LoVo (cell line): ENCODE measurements at places on chromosomes 1 and 21.

DNA sequence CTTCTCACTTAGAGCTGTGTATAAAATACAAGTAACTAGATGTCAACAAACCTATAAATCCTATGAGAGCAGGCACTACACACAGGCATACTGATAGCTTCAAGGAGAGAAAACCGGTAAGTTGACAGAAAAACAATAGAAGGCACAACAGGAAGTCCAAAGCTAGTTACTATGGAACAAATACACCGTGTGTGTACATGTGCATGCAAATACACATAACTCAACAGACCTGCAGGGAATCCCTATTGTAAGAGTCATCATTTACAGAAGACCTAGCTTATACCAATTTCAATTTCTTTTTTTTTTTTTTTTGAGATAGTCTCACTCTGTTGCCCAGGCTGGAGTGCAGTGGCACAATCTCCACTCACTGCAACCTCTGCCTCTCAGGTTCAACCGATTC, 26.3 kb downstream of the JAK1 start:
- DNase-seq: no peak

GRCh38 chr1:238777551-238777950, 608.8 kb upstream of the CHRM3 start:
- no peak for DNase-seq

GRCh38 chr1:59007820-59008598, 224.2 kb upstream of the JUN start:
- DNase-seq: no peak

GRCh38 chr1:204545202-204545601, 29.0 kb downstream of the MDM4 start:
- DNase-seq: no peak

DNA sequence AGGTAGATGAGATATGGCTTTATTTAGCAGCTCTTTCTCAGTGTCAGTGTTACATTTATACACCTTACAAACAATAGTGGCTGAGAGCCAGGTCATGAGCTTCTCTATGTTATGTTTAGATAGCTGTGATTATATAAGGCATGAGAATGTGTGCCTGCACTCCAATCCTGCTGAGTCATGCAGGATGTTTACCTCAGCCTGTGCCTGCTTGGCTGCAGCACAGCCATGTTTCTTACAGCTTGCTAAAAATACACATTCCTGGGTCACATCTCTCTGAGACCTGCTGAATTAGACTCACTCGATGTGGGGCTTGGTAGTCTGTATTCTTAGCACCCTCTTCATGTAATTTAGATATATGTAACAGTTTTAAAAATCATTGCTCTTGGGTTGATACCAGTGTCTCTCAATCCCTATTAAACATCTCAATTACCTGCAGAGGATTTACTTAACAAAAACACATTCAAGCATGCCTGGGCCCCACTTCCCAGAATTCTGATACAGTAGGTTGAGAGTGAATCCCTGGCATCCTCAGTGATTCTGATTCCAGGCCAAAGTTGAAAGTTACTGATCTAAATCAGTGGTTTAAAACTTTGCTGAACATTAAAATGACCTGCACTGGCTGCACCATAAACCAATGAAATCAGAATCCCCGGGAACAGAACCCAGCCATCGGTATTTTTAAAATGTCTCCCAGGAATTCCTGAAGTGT, 107.5 kb downstream of the GDAP2 start:
- DNase-seq: no peak

DNA sequence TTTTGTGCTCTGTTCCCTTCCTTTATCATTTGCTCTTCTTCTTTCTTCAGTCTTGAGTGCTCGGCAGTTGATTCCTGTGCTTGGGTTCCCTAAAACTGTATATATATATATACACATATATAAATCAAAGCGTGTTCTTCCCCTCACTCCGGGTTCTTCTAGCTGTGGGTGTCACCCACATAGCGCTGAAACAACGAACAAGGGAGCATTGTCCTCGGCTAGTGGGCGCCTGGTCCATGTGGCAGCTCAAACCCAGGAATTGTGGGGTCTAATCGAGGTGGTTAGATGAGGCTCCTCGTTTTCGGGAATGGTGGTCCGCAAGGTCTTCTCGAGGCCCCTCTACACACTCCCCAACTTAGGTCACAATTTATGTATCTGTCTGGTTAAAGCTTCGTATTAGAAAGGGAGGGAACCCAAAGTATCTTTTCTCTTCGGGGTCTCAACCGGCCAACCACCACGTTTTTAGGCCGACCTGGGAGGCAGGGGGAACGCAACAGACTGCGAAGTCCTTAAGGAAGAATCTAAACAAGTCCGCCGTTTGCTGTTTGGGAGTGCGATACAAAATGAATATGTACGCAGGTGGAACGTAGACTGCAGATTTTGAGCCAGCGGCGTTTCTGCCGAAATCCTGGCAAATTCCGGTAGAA, 504 bp upstream of the SDHC start:
- DNase-seq: no peak

GRCh38 chr1:169511316-169512005, 25.7 kb upstream of the SLC19A2 start:
- DNase-seq: no peak

GRCh38 chr1:84166797-84167196, 22.7 kb downstream of the PRKACB start:
- no peak for DNase-seq

DNA sequence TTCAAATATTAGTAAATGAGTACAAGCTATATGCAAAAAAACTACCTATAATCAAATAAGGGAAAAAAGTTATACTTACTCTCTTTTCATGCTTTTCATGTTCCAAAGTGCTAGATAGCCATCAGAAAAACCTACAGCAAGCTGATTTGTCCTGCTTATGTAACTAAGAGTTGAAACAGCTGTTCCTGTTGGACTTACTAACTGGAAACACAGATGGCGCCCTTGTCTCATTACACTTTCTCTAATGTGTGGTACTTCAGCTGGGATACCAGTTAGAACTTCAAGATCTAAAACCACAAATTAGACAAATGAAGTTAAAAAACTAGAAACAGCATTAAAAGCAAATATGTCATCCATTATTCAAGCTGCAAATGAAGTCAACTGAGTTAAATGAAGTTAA, 24.3 kb downstream of the AHCTF1 start:
- DNase-seq: no peak
